Fibroblast of the aortic adventitia (primary cell): ENCODE measurements at places on chromosomes 2 and 18.

DNA sequence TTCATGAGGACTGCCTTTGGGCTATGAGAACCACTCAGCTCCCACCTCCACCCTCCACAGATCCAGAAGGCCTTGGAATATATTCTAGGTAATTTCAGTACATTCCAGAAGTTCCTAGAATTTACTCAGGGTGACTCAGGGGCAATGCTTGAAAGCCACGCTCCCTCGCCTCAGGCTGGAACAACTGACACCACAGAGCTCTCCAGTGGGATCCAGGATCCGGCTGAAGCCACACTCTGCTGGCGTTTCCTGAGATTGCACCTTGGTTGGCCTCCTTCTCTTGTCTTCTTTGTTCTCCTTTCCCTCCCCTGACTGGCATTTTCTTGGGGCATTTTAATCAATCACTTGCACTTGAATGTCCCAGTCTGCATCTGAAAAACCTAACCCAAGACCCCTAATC is 92.6 kb upstream of the KCNE4 start:
- peak; percentile 80 for DNase-seq

- no peak for DNase-seq
These were observed 603.9 kb upstream of the FANCL start for GRCh38 chr2:58845011-58845410.

DNA sequence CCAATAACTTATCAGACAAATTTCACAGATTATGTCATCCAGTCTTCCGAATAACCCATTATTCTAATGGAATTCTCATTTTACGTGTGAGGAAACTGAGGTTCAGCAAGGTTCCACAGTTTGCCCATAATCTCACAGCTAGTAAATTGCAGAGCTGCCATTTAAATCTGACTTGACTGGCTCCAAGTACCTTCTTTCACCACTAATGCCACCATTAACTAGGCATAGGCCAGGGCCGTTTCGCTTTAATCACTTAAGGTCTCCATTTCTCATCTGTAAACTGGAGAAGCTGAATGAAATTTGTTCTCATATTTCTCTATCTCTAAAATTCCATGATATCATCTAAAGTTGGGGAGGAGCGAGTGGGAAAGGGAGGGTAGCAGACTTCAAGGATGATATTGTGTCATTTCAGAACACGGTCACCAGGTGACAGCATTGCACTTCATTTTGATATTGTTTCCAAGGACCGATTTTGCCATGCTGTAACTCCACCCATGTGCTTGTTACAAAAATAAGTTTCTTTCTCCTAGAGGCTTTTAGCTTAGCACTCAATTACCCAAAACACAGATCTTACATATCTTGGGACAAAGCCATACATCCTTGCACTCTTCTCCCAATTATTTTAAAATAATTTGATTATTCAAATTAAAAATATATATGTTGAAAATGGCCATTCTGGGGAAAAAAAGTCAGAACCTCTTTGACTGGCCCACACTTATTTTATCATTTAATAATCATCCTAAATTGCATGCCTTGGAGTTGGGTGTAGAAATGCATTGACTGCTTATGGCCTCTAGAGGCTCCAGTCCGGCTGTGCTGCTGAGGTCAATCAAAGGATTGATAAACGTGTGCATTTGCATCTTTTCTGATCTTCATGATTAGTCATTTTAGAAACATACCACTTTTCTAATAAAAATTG is 123.8 kb downstream of the AKAIN1 start:
- peak; percentile 10 for DNase-seq

GRCh38 chr2:80489717-80490116 is 185.2 kb upstream of the LRRTM1 start:
- peak; percentile 45 for DNase-seq

GRCh38 chr18:46246101-46246500 is 141.9 kb downstream of the HAUS1 start:
- DNase-seq = no peak

GRCh38 chr2:6826081-6826913 is 39.4 kb downstream of the CMPK2 start:
- DNase-seq = peak; percentile 68

- DNase-seq = no peak
These were observed 14.1 kb downstream of the IL1RN start for GRCh38 chr2:113141451-113141850.

GRCh38 chr2:190382851-190383250 is 25.3 kb upstream of the MFSD6 start:
- peak; percentile 66 for DNase-seq

GRCh38 chr2:201242571-201243277 is 17.6 kb upstream of the CASP8 start:
- no peak for DNase-seq

DNA sequence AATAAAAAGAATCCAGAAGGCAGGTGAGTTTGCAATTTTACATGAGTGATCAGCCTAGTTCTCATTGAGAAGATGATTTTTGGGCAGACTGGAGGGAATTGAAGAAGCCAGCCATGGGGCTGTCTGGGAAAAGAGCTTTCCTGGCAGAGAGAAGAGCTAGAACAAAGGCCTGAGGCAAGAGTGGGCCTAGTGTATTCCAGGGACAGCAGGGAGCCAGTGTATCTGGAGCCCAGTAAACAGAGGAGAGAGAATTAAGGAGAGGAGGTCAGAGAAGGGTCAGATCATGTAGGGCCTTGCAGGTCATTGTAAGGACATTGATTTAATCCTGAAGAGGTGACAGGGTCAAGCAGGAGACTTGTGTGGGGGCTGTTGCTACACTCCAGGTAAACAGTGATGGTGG is 195.8 kb downstream of the SATB2 start:
- DNase-seq = no peak

DNA sequence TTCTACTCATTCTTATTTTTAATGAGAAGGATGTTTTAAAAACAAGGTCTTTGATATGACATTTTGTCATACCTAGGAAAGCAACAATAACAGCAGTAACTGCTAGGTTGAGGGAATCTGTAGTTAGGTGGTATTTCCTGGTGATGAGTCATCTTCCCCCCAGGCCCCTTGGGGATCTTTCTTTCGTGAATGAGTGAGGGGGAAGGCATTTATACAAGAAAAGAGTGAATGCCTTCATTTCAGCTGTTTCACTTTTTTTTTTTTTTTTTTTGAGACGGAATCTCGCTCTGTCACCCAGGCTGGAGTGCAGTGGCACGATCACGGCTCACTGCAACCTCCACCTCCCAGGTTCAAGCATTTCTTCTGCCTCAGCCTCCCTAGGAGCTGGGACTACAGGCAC is 108.6 kb downstream of the MAP4K4 start:
- peak; percentile 79 for DNase-seq

DNA sequence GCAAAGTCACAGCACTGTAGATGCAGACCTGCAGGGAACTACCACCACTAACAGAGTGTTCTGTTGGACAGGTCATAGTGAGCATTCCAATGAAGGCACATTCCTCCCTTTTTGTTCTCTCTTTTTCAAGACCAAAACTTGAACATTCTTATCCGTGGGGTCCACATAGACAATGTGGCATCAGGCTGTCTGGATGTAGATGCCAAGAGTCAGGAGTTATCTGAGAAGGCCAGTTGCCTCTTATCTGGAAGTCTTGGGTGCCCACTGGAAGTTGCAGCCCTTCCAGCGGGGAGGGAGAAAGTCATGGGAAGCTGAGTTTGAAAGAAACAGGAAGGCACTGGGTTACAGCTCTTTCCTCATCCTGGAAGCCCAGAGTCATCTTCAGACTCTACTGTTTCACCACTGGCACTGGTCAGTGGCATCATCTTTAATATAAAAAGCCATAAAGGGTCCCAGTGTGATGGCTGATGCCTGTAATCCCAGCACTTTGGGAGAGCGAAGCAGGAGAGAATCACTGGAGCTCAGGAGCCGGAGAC is 61.4 kb downstream of the FAM161A start:
- no peak for DNase-seq

- no peak for DNase-seq
These were observed 46.2 kb upstream of the ARHGAP28 start for GRCh38 chr18:6683112-6683876.

- no peak for DNase-seq
These were observed 6.9 kb downstream of the ITGB1BP1 start for GRCh38 chr2:9416267-9416961.
